ENCODE measurements at places on chromosomes 5 and 9. TPM values are rescaled to one million over a fixed set of nuclear protein-coding genes. Genes with fewer than 3 reads are reported as not detected.

DNA sequence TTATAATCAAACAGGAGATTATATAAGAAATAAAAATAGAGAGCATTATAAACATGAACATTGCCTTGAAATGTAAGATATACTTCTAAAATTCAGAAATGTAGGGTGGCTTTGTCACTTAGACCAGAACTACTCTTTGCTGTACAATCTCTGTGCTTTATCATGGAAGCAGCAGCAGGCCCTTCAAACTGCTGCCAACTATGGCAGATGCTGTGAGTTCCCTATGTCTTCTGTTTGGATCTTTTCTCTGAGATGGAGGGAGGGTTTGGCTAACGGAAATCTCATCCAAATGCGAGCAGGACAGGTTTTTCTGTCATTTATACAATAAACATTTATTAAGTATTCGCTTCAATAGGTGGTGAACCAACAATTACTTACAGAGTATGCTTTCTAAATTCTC, 34.8 kb upstream of the RICTOR start:
- no peak for ATAC-seq

- ATAC-seq, result no peak
Measured at GRCh38 chr9:2116073-2116472, 100.9 kb downstream of the SMARCA2 start.

- ATAC-seq, result peak; percentile 93
Measured at GRCh38 chr9:107251756-107252322, 31.2 kb upstream of the RAD23B start.

DNA sequence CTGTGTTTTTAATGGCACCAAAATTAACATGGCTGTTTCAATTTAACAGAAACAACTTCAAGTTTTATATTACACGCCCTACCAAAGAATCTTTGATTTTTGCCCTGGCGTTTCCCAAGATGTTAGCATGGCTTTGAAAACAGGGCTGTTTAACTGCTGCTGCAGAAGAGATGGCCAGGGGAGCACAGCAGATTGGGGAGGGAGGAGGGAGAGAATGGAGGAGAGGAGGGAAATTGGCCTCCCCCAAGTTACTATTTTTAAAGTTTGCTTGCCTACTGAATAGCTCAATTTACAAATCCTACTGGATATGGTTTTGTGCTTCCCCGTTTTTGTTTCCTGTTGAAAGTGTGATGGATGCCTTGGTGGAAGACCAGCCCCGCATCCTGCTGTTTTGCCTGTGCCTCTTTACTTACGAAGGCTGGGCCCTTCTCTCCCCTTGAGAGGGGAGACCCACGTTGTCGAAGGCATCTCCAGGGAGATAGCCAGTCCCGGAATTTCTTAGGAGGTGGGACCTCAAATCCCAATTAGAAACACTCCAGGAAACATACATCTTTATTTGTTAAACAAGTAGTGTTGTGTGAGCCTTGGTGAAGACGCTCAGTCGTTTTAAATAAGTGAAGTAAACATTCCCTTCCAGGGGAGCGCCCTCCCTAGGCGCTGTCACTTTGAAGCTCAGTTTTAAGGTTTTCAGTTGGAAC, 98.6 kb downstream of the AOPEP start:
- ATAC-seq, result peak; percentile 38

MARVELD2 gene
- 0.05 TPM for total RNA-seq

GRCh38 chr5:14186059-14186830, 43.1 kb downstream of the TRIO start:
- ATAC-seq, result no peak

OR1B1 gene
- not detected for total RNA-seq

RXFP3 gene
- total RNA-seq, result 1.4 TPM

- ATAC-seq, result no peak
Measured at GRCh38 chr9:94140791-94141790, 56.8 kb downstream of the PTPDC1 start.

SVEP1 gene
- total RNA-seq, result 1.2 TPM

RETREG1 gene
- total RNA-seq, result 9.6 TPM

- ATAC-seq, result peak; percentile 66
Measured at GRCh38 chr5:126998201-126998631, 32.1 kb downstream of the MARCHF3 start.

GRCh38 chr5:18985171-18985758, 1002.7 kb downstream of the CDH18 start:
- peak; percentile 93 for ATAC-seq

- no peak for ATAC-seq
Measured at GRCh38 chr5:44412286-44412685, 23.1 kb upstream of the FGF10 start.

GRCh38 chr5:115671939-115672338, 46.1 kb upstream of the TMED7 start:
- peak; percentile 26 for ATAC-seq

DNA sequence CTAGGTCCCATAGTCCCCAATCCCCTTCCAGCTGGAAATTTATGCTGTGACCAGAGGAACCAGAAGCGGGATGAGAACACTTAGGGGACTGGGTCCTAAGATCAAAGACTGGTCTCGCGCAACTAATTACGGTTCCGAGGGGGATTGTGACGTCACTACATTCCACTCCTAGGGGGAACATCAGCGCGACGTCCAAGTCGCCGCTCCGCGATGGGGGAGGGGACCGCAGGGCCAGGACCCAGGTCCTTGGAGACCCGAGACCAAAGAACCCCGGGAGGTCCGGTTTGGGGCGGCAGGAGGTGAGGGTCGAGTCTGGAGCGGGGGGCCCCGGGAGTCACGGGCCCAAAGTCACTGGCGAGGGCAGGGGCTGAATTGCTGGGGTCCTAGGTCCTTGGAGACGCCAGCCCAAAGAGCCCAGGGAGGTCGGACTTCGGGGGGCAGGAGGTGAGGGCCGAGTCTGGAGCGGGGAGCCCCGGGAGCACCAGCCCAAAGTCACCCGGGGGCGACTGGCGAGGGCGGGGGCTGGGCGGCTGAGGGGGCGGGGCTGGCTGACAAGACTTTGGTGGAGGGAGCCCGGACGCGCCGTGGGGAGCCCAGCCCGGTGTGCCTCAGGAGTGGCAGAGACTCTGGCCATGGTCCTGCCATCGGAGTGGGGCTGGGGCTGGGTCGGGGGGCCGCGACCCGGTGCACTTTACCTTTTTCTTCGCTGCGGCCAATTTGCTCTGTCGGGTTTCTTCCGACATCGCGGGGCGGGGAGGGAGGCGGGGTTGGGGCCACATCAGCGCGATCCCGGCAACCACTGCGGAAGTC, at the start of gene GOLGA2:
Gene GOLGA2, minus strand, starts transcription at position 810 of the 810 bp plus-strand sequence. Its CDS starts 31 bp downstream, at position 779.
- ATAC-seq, result peak; percentile 69

DNA sequence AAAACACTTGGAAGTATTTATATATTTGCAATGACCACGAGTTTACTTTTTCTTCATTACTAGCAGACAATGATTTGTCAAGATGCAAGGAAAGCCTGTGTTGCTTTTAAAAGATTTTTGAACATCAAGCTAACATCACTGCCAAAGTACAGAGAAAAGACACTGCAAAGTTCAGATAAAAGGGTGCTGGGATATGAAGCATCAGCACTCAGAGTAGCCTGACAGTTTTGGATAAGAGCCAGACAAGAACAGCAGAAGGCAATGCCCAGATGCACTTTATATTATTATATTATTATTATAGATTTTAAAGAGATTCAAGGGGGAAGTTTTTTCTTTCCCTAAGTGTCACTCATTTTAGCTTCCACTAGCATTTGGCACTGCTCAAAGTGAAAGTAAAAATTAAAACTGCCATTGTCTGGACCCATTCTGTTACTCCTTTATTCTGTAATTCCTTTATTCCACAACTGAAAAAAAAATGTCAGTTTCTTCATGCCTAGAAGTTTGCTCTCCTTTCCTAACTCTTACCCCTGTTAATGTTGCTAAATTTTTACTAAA, 240.6 kb downstream of the EFNA5 start:
- ATAC-seq, result no peak

CFAP77 gene
- not detected for total RNA-seq

DNA sequence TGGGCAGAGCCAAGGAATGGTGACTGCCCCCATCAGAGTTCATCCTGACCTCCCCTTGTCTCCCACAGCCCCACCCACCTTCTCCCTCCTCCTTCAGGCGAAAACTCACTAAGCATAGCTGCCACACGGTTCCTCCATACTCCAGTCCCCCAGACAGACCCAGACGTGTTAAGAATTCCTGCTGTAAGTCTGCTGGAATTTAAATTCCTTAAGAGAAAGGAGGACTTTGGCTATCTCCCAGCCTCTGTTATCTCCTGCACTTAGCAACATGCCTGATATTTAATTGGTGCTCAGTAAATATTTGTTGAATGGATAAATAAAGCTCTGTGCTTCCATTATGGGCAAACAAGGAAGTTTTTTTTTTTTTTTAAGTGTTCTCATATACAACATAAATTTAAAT, 213.7 kb downstream of the RFK start:
- no peak for ATAC-seq

PAX5 gene
- 1.1 TPM for total RNA-seq

TAF11L10 gene
- total RNA-seq, result 1.4 TPM

SLC26A2 gene
- 7.3 TPM for total RNA-seq

GRCh38 chr5:82641331-82642003, 363.3 kb upstream of the RPS23 start:
- peak; percentile 88 for ATAC-seq

DNA sequence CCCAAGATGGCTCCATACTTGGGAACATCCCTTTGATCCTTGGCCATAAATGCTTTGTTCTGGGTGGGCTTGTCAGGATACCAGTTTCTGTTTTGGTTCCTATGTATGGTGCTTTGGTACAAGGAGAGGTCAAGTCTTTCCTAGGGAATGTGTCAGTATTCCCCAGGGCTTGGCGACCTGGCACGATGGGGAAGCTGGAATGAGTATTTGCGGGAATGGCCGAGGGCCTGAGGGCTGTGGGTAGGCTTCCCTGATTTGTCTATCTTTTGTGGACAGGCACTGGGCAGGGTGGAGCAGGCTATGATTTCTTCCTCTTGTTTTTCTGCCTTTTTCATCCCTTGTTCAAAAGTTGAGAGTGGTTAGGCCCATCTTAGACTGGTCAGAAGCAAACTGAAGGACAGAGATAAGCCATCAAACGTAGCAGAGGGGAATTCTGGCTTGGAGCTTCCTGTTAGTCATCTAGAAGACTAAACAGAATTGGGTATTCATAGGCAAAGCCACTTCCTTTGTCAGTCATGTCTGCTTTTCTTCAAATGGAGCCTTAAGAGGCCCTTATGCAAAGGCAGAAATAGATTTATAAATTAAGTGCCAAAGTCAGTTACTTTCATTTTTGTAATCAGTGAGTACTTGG, 13.7 kb downstream of the DOCK2 start:
- ATAC-seq, result no peak

TMEM141 gene
- total RNA-seq, result 81.7 TPM

DNA sequence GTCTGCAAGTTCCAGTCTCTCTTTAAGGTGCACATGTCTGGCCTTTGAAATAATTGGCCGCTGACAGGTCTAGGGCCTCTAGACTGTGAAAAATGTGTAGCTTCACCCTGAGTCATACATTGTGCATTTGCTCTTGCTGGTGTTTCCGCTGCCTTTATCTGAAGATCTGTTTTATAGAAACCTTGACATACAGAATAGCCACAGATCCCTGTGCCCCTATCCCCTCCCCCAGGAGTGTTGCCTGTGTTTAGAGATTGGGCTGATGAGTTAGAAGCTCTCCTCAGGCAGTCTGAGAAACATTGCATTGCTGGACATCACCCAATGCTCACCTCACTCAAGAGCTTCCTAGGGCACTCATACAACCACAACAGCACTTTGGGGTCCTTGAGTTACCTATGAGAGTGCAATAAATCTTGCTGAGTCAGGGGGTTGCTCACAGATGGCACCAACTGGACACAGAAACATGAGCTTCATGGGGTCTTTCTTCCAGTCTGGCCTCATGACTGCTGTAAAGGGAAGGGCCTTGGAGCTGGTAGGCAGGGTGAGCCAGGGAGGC, 3.8 kb upstream of the ZNF782 start:
- ATAC-seq, result no peak

GRCh38 chr5:150092159-150092787, 5.9 kb upstream of the CSF1R start:
- no peak for ATAC-seq

GRCh38 chr9:69204849-69205248, 30.8 kb downstream of the TJP2 start:
- ATAC-seq, result no peak

DNA sequence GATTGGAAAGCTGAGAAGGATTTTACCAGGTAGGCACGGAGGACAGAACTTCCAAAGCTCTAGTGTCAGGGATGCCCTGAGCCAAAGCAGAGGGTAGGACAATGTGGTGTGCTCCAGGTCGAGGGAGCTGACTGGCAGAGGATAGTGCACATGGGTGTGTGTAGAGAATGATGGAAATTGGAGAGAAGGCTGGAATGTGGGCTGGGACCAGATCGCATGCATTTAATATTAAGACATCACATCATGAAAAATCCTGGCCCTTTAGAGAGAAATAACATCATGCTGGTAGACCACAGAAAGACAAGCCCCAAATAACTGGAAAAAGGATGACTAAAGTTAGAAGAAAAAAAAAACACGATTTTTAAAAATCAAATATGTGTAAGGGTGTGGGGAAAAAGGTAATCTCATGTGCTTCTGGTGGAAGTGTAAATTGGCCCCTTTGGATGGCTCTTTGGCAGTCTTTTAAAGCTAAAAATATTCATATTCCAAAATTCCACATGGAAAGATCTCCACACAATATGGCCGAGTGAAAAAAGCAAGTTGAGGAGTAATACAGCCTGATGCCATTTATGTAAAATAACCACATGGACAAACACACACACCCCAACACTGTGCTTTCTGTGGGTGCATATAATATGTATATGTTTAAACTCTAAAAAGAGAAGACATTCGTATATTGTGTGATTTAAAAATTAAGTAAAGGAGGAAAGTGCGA, 67.0 kb upstream of the TGFBR1 start:
- peak; percentile 75 for ATAC-seq

DNA sequence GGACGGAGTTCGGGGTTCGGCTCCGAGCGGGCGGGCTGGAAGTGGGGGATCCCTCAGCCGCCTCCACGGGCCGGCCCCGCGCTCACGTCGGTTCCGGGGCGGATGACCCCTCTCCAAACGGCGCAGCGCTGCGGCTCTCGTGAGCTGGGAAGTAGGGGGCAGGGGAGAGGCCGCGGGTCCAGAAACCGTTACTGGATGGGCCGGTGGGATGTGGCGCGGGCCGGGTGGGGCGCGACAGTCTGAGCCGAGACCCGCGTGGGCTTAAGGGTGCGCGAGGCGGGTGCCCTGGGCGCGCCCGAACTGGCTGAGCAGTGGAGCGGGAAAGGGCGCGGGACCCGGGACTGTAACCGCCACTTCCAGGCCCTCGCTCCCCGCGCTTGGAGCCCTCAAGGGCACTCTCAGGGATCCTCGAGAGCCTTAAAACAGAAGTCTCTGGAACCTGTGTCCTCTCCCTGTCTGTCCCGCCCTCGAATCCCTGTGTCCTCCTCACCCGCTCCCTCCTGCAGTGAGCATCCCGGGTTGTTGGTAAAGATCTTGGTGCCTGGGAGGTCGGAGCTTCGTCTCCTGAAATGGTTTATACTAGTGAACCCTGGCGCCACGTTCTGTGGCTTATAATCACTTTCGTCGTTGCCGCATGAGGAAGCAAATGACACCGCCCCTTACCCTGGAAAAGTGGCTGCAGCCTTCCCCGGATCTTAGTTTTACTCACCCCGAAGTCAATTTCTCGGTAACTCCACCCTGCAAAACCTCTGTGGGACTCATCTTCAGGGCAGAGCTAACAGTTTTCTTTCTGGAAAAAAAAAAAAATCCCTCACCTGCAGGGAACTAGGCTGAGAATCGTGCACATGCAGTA, 571 bp upstream of the MARCHF11 start:
- no peak for ATAC-seq
